ENCODE measurements at places on chromosomes 5 and 9.

GRCh38 chr5:97547430-97547829, 364.4 kb upstream of the RIOK2 start:
- DNase-seq, result no peak

DNA sequence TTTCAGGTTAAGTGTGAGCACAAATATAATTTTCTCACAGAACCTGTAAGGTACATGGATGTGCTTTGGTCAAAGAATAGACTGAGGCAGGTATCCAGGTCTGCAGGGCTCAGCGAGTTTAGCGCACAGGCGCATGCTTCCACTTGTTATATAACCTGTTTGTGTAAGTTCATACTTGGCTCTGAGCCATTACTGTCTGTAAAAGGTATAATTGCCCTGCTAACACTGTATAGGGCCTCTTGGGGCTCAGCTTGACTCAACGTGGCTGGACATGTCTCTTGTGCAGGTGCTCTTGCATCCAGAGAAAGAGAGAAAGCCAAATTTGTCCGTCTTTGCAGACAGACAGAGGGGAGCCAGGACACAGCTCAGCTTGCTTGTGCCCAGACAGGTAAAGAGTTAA, 759.6 kb downstream of the MTRR start:
- DNase-seq, result no peak

DNA sequence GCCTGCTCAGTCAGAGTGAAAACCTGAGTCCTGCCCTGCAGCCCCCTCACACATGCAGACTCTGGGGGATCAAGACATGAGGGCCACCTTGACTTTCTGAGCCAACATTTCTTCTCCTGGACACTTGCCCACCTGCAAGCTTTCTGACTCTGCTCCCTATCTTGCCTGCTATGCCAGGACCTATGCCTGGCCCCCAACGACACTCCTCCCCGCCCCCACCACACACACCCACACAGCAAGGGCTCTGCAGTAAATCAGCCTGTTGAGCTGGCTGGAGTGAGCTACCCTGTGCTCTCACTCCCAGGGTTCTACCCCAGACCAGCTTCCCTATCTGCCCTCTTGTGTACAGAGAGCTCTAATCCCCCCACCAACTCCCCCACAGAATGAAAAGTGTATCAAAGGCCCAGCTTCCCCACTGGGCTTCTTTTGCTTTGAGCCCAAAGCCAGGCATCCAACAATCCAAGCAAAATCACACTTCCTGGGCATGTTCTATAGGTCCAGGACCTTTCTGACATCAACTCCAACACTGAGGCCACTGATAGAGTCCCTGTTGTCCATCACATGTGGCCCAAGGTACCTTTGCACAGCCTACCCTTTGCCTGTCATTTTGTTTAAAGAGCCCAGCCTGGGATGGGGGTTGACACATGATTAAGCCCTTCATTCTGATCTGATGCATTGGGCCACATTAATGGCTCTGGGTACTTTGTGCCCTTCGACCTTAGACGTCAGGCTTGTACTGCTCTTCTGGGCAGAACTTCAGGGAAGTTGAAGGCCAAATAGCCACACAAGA, 7.2 kb downstream of the PDLIM4 start:
- peak; percentile 59 for DNase-seq

- DNase-seq, result no peak
These were observed 99.2 kb downstream of the PSAT1 start for GRCh38 chr9:78396087-78396486.

- no peak for DNase-seq
These were observed 121.7 kb upstream of the BNC2 start for GRCh38 chr9:16992138-16992537.

GRCh38 chr9:86672966-86673365, 274.3 kb downstream of the GAS1 start:
- no peak for DNase-seq

GRCh38 chr9:114004221-114004716, 73.8 kb downstream of the AMBP start:
- DNase-seq, result peak; percentile 90

DNA sequence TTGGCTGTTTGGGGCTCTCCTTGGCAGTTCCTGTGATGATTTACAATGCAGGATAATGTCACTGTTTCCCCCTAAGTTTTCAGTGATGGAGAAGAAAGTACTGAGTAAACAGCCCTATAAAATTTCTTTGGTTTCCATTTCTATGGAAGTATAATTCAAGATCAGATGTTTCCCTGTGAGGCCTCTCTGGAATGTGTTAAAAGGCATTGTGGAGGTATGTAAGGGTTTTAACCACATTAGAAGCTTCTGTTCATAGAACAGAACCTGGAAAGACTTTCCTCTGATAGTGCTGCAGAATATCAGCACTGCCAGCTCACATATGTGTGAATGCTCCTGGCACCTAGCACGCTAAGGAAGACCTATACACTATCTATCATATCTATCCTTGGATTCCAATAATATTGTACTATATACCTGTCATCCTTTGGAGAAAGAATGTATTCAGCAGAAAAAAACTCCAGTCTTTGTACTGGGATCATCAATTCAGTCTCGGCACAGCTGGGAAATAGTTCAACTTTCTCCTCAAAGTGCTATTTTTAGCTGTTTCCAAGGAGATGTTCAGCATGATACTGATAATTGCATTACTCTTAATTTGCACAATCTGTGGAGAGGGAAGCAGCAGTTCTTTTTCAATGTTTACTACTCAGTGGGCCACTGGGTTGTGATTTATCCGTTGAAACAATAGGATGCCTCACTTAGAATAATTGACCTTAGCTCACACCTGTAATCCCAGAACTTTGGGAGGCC, 21.9 kb downstream of the TTC1 start:
- no peak for DNase-seq

DNA sequence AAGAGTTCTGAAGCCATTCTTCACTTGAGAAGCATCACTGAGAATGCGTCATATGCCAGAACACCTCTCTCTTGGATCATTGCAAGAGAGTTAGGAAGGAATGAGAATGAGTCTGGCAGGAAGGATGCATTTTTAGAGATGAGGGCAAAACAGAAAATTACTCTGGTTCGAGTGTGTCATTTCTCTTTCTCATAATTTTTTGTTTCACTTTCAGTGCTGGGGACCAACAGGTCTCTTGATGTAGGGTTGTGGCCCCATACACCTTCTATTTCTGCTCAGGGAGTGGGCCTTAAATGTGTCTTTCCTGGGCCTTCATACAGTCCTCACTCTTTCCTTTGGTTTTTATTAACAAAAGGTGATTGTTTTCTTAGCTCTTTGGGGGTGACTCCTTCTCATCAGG, 302.4 kb downstream of the NR3C1 start:
- DNase-seq, result no peak

Measured in ascending aorta (tissue), 2 donors.